ENCODE measurements at places on chromosomes 12 and 14.
A peak's percentile ranks its signal among the peaks of the same experiment; 100 is the strongest.

- DNase-seq = no peak
Measured at GRCh38 chr12:823028-823698, 70.8 kb downstream of the WNK1 start.

GRCh38 chr12:45688183-45688582, 41.3 kb upstream of the ARID2 start:
- DNase-seq = no peak

- DNase-seq = peak; percentile 40
Measured at GRCh38 chr12:120944645-120945217, 33.6 kb upstream of the HNF1A start.

DNA sequence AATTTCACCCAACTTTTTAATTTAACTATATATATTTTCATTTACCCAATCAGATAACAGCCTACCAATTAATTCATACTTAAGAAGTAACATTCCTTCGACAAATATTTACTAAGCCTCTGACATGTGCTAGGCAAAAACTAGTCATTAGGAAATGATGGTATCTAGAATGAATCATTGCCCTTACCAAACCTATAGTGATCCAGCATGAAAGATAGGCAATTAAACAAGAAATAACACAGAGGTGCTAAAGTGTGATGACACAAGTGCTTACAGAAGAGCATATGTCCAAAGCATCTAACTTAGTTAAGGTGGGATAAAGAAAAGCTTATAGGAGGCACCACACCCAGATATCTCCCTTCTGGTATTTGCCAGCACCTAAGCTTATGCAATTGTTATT, 166.5 kb upstream of the RASSF8 start:
- DNase-seq = no peak

DNA sequence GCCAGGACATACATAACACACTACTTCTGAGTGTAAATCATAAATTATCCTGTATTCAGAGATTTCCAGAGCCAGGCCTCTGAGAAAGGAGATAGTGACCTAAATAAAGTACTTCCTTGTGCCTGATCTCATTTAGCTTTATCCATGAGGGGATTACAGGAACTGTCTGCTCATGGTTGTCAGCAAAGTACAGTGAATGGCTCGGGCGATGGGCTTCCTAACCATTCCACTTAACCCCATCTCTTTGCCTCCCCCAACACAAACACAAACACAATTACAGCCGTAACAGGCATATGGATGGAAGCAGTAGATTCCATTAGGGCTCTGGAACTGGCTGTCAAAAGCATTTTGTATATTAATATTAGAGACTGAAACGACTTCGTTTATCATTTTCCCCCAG, 206.7 kb upstream of the CPNE8 start:
- DNase-seq = no peak
